Cortex of kidney (tissue), 1 donor: ENCODE measurements at places on chromosomes 2 and 18.

DNA sequence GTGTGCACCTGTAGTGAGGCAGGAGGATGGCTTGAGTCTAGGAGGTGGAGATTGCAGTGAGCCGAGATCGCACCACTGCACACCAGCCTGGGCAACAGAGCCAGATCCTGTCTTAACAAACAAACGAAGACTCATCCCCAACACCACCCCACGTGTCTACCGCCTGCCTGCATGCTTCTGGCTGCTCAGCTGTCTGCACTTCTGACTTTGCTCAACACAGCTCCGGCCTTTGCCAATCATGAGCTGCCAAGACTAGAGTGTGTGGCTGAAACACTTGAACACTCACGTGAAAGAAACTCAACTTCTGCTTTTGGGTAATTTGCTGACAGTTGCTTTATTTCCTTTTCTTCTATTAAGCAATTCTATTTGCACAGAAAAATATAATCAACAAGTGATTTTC lies 32.1 kb upstream of the SP3 start:
- no peak for DNase-seq

- no peak for DNase-seq
Observed at GRCh38 chr2:159710601-159711180, 1.6 kb upstream of the MARCHF7 start.

- DNase-seq: no peak
Observed at GRCh38 chr2:56127010-56127409, 56.8 kb upstream of the CCDC85A start.

- DNase-seq: no peak
Observed at GRCh38 chr2:226860087-226860486, 24.2 kb downstream of the RHBDD1 start.

DNA sequence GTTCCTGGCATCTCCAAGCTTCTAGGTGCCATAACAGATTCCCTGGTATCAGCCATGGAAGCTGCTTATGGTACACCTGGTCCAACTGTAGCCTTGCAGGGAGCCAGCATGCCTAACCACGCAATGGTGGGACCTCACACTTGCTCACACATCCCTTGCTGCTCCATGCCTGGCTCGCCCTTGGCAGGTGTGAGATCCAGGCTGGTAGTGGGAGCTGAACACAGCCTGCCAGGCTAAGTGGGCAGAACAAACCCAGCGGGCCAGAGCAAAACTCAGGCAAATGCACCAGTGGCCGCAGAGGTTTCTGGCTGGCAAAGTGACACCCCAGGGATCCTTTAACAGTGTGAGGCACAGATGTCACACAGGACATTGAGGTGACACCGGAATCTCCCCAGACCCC lies 185.8 kb downstream of the NDUFA10 start:
- DNase-seq: no peak

GRCh38 chr2:2102866-2103653 lies 228.0 kb downstream of the MYT1L start:
- no peak for DNase-seq

GRCh38 chr2:88607416-88607815 lies 19.8 kb downstream of the EIF2AK3 start:
- DNase-seq: no peak

DNA sequence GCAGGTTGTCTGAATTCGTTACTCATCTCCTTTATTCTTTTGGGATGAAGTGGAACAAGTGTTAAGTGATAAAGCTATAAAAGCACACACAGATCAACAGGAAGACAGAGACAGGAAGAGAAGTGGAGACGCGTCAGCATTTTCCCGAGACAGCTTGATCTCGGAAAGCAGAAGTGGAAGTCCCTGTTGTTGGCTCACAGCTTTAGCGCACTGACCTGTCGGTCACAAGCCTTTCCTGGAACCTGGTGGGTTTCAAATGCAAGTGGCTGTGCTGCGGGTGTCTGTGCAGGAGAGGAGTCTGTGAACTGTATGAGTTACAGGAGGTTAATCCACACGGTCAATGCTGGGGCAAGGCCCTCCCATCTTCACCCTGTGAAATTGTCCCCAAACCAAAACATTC lies 116.6 kb upstream of the PELI1 start:
- no peak for DNase-seq

DNA sequence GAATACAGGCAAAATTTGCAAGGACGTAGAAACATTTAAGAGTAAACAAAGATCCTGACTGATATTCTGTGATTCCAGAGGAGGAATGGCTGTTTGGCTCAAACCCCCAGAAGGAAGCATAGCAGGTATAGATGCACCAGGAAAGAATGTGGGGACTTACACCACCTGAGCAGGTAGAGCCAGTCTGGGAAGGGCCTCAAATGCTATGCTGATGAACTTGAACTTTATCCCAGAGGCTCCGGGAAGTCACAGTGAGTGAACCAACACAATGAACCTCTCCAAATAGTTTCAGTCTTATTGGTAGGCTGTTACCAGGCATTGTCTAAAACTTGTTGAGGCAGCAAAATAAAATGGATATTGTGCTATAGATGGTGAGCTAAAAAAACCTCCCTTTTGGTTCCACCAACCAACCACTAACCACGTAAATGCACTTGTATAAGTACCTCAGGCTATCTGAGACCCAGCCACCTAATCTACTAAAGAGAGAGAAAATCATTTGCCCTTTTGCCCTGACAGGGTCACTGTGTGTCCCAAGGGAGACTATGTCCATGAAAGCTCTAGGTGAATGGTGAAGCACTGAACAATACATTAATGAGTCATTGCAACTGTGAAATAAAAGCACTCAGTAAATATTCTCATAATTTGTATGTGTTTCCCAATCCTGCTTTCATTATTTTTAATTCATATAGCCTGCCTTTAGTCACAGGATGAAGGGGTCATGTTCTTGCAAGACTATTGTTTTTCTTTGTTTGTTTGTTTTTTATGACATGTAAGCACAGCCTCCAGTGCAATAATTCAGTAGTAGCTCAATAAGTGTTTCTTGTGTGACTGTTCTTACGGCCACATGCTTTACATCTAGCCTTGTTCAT lies 911.6 kb downstream of the EPHA4 start:
- DNase-seq: no peak

GRCh38 chr2:67840460-67841068 lies 222.2 kb downstream of the C1D start:
- DNase-seq: no peak

DNA sequence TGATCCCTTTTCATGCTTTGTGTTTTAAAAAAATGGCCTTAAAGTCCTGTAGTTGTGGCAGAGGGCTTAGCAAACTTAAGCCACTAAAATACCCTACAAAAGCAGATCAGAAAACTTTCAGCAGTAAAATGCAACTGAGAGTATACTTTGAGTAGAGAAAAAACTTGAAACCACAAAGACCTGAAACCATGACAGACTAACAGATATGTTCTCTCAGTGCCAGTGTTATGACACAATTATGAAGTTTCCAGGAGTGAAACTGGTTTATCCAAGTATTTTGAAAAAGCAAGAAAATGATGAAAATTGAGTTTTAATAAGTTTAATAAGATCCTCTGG lies 74.5 kb downstream of the SPRED2 start:
- no peak for DNase-seq

DNA sequence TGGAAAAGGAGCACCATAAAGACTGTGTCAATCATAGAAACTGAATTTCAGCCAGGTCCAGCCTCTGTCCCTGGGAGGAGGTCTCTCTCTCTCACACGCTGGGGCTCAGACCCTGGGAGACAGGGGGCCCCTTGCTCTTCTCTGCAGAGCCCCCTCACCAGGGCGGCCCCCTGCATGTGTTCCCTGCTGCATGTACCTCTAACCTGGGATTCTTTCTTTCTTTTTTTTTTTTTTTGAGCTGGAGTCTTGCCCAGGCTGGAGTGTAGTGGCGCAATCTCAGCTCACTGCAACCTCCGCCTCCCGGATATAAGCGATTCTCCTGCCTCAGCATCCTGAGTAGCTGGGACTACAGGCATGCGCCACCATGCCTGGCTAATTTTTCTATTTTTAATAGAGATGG lies 46.5 kb downstream of the TPO start:
- no peak for DNase-seq

GRCh38 chr2:43020990-43021669 lies 205.3 kb downstream of the ZFP36L2 start:
- no peak for DNase-seq

- DNase-seq: no peak
Observed at GRCh38 chr2:240556553-240557100, 1.2 kb downstream of the ANKMY1 start.

DNA sequence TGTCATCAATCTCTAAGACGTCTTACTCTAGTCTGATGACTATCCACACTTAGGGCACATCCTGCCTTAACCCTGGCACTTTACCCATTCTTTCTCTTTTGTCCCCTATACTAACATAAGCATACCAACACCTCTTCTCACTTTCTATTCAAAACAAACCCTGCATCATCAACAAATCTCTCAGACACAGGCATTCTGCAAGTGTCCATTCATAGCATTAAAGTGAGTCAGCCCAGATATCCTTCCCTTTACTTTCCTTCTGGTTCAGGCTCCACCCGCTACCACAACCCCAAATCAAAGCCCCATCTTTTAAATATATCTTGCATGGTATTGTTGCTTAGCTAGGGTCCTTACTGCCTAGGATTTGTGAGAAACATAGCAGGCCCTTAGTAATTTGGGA lies 3.8 kb downstream of the GRB14 start:
- no peak for DNase-seq

- no peak for DNase-seq
Observed at GRCh38 chr2:8574196-8575037, 107.4 kb upstream of the ID2 start.

- no peak for DNase-seq
Observed at GRCh38 chr2:105576440-105577241, 168.1 kb upstream of the NCK2 start.

DNA sequence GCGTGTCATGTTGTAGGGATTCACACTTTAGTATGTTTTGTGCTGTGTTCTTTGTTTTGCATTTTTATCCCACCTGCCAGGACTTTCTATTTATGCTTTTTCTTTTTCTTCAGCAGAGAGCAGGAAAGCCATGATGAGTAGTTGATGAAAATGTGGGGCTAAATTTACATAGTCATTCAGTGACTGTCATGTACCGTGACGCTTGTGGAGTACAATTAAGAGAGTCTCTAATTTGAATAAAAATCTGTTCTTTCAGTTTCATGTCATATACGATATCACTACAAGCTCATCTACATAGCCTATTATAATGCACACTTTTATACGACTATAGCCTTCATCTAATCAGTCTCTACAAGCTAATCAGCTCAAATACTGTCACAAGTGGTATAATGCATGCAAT lies 112.7 kb upstream of the SPATS2L start:
- no peak for DNase-seq

DNA sequence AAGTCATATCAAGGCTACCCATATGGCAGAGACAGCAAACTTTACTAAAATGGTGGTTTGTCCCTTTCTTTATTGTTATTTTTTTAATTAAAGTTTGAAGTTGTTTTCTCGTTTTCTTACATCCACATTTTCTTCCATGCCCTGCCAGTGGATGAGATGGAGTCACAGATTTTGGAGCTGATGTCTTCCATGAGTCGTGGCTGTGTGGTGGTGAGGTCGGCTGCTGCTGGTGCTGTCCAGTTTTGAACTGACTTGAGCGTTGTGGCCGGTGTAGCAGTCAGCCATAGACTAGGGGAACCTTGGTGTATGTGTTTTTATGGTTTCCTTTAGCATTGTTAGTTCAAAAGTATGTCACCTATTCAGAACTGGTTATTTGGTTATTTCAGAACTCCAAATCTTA lies 182.8 kb downstream of the SH3RF3 start:
- no peak for DNase-seq

GRCh38 chr2:33500177-33500576 lies 23.7 kb downstream of the RASGRP3 start:
- DNase-seq: no peak

DNA sequence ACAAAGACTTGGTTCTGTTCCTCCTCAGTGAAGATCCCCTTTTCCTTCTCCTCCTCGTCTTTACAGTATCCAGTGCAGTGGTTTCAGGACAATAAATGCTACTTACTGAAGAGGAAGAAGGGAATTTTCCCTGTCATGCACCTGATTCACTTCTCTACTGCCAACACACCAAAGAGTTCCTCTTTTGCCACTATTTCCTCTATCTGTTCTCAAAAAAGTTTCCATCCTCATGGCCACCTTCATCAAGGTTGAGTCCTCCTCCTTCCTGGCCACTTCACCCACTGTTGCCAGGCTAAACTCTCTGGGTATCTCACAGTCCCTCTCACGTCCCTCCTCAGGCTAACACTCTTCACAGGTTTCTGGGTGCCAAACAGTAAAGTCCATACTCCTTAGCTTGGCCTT lies 41.7 kb downstream of the PLEKHM3 start:
- DNase-seq: no peak

DNA sequence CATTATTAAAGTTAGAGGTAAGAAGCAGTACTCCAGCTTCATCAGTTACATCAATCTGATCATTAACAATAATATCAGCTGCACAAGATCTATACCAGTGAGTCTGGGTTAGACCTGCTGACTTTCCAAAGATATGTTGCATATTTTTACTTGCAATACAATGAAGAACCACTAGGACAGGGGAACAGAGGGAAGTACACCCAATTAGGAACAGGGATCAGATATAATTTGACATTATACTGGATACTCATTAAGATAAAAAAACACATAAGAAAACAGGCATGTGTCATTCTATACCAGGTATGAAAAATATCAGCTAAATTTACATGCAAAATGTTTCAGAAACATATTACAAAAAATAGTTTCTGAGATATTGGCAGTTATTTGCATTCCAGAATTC lies 995.1 kb upstream of the DDX18 start:
- no peak for DNase-seq

- DNase-seq: no peak
Observed at GRCh38 chr18:32920796-32921787, 148.3 kb upstream of the KLHL14 start.

DNA sequence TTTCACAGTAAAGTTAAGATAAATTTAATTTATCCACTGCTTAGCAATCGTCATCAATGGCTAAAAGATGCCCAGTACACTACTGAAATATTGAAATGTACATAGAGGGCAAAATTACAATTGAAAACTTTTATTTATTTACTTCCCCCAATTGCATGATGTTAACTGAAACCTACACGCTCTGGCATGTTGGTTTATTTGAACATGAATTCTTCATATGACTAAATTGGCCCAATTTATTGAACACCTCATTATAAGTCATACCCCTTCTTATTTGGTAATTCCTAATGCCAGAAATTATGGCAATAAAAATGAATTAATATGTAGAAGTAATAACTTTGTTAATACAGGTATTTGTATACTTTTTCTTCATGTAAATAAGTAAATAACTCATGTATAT lies 183.0 kb upstream of the ZC3H15 start:
- no peak for DNase-seq

- DNase-seq: no peak
Observed at GRCh38 chr18:7322817-7323485, 92.1 kb downstream of the LRRC30 start.

DNA sequence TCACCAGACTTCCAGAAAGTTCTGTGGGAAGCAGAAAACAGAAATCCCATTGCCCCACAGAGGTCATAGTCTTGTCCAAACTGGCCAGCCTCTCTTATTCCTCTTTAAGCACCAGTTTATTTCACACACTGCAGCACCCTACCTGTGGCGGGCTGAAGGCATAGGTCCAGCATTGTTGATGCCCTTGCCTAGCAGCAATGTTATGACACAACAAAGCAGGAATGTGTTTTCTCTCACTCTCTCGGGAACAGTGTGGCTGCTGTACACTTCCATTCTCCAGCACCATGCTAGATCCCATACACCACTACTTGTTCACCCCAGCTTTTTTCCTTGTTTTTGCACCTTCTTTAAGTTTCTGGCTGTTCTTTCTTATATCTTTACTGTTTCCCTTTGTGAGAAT lies 181.6 kb downstream of the DNAH6 start:
- DNase-seq: no peak
